A172 (cell line): ENCODE measurements at places on chromosomes 2 and 18. TPM values are rescaled to one million over a fixed set of nuclear protein-coding genes. Genes with fewer than 3 reads are reported as not detected.

GRCh38 chr2:16635791-16636699 is 29.6 kb downstream of the CYRIA start:
- peak; percentile 81 for DNase-seq

DNA sequence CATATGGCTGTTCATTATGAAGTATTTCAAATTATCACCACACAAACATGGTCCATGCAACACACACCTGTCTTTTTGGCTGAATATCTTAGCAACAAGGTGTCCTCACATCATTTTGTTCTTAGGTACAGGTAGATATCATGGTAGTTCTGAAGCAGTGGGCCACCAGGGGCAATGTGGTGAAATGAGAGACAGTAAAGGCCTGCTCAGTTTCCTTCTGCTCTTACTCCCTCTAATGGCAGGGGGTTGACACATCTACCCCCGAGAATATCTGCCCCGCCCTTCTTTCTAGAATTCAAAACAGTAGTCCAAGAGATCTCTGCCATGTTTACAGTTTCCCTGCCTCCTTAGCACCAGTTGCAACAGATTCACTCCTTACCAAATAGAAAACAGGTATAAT is 147.0 kb upstream of the KLHL14 start:
- peak; percentile 67 for DNase-seq

DNA sequence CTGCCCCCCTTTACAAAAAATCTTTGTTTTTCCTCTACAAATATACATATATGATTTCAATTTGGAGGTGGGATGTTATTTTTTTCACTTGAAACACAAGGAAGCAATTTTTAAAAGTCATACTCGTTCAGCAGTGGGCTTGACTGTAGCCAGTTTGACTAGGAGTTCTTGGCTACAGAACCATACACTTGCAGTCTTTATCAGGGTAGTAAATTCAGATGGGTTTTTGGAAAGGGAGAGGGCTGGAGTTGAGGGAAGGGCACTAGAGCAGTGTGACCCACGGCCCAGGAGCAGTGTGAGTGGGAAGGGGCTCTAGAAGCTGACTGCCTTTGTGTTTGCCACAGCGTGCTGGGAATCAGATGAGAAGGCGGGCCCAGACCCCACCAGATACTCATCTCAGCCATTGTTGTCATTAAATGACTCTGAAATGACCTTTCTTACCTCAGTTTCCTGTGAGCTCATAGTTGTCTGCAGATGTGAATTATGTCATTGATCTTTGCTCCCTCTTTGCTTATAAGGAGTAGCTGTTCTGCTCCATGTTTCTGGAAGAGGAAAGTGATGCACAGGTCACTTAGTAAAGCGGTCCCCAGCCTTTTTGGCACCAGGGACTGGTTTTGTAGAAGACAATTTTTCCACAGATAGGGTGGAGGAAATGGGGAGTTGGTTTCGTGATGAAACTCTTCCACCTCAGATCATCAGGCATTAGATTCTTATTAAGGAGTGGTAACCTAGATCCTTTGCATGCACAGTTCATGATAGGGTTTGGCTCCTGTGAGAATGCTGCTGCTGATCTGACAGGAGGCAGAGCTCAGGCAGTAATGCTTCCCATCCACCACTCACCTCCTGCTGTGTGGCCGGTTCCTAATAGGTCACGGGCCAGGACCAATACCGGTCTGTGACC is 116.8 kb downstream of the SPTBN1 start:
- peak; percentile 84 for DNase-seq

DNA sequence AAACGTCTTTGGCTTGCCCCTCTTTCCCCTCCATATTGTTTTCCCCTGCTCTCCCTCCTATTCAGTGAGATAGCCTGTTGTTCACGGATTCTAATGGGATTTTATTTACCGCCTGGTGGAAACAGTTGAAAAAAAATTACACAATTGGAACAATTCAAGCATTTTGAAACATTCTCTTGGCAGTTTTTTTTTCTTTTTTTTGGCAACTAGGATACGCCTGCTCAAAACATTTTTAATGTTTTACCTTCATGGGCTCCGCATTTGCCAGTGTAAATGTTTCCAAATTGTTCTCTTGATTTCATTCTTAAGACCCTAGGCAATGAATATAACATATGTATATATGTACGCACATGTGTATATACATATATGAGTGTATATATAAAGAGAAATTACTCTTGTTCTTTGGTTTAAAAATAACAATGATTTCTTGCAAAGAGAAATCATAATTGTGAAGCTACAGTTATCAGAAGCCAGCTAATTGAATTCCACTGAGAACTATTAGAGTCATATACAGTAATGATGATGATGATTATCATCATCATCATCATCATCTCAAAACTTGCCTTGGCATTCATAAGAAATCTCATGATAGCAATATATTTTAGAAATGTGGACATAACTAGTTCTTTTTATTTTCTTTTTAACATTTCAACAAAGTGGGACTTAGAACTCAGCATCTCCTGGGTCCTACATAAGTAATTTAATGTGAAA is 146.7 kb downstream of the LTBP1 start:
- no peak for DNase-seq

The SP140 gene
- 0.65 and 1.6 TPM in 2 replicates for total RNA-seq

The CEP76 gene
- 27.4 and 31.3 TPM in 2 replicates for total RNA-seq

The SETBP1 gene
- total RNA-seq: 0.10 and 0.14 TPM in 2 replicates

The MYO5B gene
- 25.8 and 29.5 TPM in 2 replicates for total RNA-seq

The ANKRD53 gene
- total RNA-seq: not detected in 2 replicates
